Occipital lobe (tissue), 3 donors: ENCODE measurements at places on chromosomes 1 and 21. TPM values are rescaled to one million over a fixed set of nuclear protein-coding genes. Genes with fewer than 3 reads are reported as not detected.

The BARHL2 gene
- not detected for total RNA-seq

The MROH9 gene
- total RNA-seq = not detected

The SHISA4 gene
- total RNA-seq = 16.1 TPM

The APOBEC4 gene
- not detected for total RNA-seq

The AUNIP gene
- total RNA-seq = 1.7 TPM

The DYNLT5 gene
- total RNA-seq = 3.6 TPM
